ENCODE measurements at places on chromosomes 1 and 21. TPM values are rescaled to one million over a fixed set of nuclear protein-coding genes. Genes with fewer than 3 reads are reported as not detected.

Gene PPM1J
- 0.57 TPM for total RNA-seq

Gene SYT14
- total RNA-seq, result not detected

Gene DDAH1
- total RNA-seq, result not detected

Gene CD52
- total RNA-seq, result 285 TPM

Gene LEFTY2
- not detected for total RNA-seq

Gene PRKAA2
- total RNA-seq, result not detected

Gene CXADR
- total RNA-seq, result 0.69 TPM

Gene FAM151A
- total RNA-seq, result not detected

Gene THEMIS2
- 15.2 TPM for total RNA-seq

Gene TAS1R1
- total RNA-seq, result not detected

Gene THBS3
- total RNA-seq, result 18.5 TPM

Gene B3GALT2
- total RNA-seq, result 0.24 TPM

Gene PCAT6
- total RNA-seq, result 1.6 TPM

Gene CELA3B
- total RNA-seq, result not detected

Gene EFNA4
- 1.8 TPM for total RNA-seq

Gene B4GALT2
- total RNA-seq, result 0.71 TPM

Gene ADAMTS4
- total RNA-seq, result 0.56 TPM

Gene ASCL5
- 0.94 TPM for total RNA-seq

Gene TBCE
- 7.1 TPM for total RNA-seq

Gene NCAM2
- total RNA-seq, result not detected

Gene DMRTA2
- not detected for total RNA-seq

Gene TINAGL1
- total RNA-seq, result not detected

Gene GSTM5
- 0.11 TPM for total RNA-seq

All from CD8-positive, alpha-beta T cell (primary cell).